Putamen (tissue), 1 donor: ENCODE measurements at places on chromosomes 11 and 22.

DNA sequence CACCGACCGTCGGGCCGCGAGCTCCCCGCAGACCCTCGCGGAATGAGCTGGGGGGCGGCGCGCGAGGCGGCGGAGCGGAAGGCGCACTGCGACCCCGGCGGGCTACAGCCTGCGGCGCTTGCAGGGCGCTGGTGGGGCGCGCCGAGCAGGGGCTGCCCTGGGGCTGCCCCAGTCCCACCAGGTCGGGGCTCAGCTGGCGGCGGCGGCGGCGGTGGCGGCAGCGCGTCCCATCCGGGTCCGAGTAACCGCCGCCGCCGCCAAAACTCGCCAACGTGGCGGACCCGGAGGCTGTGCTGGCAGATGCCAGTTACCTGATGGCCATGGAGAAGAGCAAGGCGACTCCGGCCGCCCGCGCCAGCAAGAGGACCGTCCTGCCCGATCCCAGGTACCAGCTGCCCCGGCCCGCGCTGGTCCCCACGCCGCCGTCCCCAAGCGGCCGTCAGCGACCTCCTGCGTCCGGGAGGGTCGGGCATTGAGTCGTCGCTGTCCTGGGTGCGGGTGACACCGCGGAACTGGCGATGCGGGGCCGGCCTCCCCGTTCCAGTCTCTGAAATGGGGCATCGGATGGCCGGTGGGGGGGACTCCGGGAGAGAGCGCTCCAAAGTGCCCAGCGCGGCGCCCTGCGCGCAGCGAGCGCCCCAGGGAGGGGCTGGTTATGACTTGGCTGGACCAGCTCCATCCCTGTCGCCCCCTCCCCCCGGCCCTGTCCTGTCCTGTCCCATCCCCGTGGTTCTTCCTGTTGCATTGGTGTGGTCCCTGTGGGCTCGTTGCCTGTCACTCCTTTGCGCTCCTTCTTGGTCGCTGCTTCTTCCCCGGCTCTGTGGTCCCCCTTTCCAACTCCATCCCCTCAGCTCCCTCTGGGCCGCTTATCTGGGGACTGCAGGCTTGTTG lies 63.5 kb downstream of the CRYBB2 start:
- no peak for DNase-seq

DNA sequence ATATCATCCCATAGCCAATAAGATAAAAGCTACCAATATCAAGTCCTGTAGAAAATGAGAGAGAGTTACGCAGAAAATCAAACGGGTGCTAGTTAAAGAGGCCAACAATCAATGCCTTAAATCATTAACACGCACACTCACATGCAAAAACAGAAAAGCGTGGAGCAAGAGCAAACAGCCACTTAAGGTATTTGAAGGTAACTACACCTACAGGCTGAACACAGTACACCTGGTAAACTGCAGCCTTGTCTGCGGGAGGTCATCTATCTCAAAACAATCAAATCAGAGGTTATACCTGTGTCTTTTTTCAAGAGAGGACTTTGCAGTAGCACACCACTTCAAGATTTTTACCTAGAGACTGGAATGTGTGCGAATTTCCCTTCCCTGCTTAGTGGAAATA lies 23.6 kb downstream of the SLC35F2 start:
- DNase-seq = no peak

GRCh38 chr22:43005106-43005505 lies 9.8 kb downstream of the PACSIN2 start:
- DNase-seq = no peak

GRCh38 chr11:12083380-12083779 lies 27.0 kb upstream of the MICAL2 start:
- DNase-seq = no peak

DNA sequence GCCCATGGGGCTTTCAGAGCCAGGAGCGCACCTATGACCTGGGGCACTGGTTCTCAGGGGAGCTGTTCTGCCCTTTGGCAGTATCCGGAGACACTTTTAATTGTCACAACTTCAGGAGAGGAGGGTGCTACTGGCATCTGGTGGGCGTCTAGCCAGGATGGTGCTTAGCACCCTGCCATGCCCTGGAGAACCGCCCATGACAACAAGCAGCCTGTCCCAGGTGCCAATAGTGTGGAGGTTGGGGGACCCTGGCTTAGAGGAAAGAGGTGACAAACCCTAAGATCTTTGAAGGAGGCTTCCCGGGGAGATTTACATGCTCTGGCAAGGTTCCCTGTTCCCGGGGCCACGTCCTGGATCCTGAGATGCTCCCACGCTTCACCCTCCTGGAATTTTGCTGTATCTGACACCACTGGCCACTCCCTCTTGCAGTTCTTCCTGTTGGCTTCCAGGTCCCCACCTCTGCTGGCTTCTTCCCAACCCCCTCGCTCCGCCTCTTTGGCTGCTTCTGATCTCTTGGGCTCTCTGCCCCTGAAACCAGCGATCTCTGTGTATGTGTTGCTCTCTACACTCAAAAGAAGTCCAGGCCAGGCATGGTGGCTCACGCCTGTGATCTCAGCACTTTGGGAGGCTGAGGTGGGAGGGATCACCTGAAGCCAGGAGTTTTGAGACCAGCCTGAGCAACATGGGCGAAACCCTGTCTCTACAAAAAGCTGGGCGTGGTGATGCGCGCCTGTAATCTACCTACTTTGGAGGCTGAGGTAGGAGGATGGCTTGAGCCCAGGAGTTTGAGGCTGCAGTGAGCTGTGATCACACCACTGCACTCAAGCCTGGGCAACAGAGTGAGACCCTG lies 31.1 kb downstream of the FADS3 start:
- no peak for DNase-seq
